ENCODE measurements at places on chromosomes 11 and 22. TPM values are rescaled to one million over a fixed set of nuclear protein-coding genes. Genes with fewer than 3 reads are reported as not detected.

DNA sequence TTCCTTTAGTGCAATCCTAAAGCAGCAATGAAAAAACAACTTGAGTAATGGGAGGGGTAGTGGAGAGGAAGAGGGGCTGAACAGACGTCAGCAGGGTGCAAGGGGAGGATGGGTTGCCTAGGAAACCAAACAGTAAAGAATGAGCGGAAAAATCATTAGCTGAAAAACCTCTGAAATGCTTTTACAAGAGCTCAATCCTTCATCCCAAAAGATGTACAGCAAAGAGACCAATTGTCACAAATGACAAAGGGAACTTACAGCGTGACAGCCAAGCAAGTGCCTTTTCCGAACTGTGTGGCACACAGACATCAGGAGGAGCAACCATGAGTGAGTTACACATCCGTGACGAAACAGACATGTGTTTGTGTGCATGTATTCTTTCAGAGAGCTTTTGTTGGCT lies 104.6 kb downstream of the SIK3 start:
- no peak for DNase-seq
- no peaks in the 10 kb centered on the region for H3K27me3 ChIP-seq
- H3K36me3 ChIP-seq: no peaks in the 10 kb centered on the region
- no peak overlapping the region for H3K4me3 ChIP-seq
- peak overlapping the region; percentile 45 for H3K27ac ChIP-seq
- peaks cover 24% of the 10 kb centered on the region for H3K4me1 ChIP-seq

GRCh38 chr11:114134870-114135269 lies 75.4 kb downstream of the ZBTB16 start:
- H3K36me3 ChIP-seq: peaks cover 10% of the 10 kb centered on the region
- H3K4me1 ChIP-seq: peaks cover 83% of the 10 kb centered on the region
- peak overlapping the region; percentile 93 for H3K27ac ChIP-seq
- H3K27me3 ChIP-seq: peaks cover 6% of the 10 kb centered on the region
- H3K4me3 ChIP-seq: no peak overlapping the region

KCNK4 gene
- 0.22 TPM for total RNA-seq

KCTD14 gene
- total RNA-seq: 0.47 TPM

CCDC88B gene
- total RNA-seq: 0.99 TPM

SCGB1A1 gene
- not detected for total RNA-seq

- no peak for DNase-seq
- no peak overlapping the region for H3K27ac ChIP-seq
- peaks cover 7% of the 10 kb centered on the region for H3K4me1 ChIP-seq
- H3K36me3 ChIP-seq: no peaks in the 10 kb centered on the region
- no peak overlapping the region for H3K4me3 ChIP-seq
These were observed 49.9 kb upstream of the FADD start for GRCh38 chr11:70153133-70153727.

IGSF9B gene
- total RNA-seq: 8.4 TPM

GRCh38 chr22:22520020-22520656 lies at the start of gene ZNF280A:
Gene ZNF280A, minus strand, starts transcription at chr22:22520270. Its CDS starts 4,640 bp downstream, at chr22:22515630.
- no peaks in the 10 kb centered on the region for H3K36me3 ChIP-seq
- H3K4me1 ChIP-seq: no peaks in the 10 kb centered on the region

DNA sequence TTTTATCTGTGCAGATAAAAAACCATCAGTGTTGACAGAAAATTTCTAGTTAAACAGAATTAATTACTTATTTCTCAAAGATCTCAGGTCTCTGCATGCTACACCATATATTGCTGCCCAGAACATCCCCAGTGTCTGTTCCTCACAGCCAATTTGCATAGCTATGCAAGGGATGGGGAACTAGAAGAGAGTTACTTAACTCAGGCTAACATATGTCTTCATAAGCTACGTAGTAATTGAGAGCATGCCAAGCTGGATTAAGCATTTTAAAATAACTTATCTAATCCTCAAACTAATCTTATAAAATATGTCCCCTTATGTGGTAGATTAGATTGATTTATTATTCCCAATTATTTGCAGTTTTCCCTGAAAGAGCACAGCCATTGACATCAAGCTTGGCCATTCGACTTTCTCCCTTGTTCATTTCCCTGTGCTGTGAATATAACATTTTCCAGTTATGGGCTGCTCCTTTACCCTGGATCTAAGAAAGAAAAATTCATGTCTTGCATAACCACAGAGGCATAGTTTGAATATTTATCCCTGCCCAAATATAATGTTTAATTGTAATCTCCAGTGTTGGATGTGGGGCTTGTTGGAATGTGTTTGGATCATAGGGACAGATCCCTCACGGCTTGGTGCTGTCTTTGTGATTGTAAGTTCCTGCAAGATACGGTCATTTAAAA lies 69.1 kb downstream of the C11orf87 start:
- no peak overlapping the region for H3K27ac ChIP-seq
- H3K27me3 ChIP-seq: peaks cover 14% of the 10 kb centered on the region
- no peak for DNase-seq
- H3K36me3 ChIP-seq: no peaks in the 10 kb centered on the region

DNA sequence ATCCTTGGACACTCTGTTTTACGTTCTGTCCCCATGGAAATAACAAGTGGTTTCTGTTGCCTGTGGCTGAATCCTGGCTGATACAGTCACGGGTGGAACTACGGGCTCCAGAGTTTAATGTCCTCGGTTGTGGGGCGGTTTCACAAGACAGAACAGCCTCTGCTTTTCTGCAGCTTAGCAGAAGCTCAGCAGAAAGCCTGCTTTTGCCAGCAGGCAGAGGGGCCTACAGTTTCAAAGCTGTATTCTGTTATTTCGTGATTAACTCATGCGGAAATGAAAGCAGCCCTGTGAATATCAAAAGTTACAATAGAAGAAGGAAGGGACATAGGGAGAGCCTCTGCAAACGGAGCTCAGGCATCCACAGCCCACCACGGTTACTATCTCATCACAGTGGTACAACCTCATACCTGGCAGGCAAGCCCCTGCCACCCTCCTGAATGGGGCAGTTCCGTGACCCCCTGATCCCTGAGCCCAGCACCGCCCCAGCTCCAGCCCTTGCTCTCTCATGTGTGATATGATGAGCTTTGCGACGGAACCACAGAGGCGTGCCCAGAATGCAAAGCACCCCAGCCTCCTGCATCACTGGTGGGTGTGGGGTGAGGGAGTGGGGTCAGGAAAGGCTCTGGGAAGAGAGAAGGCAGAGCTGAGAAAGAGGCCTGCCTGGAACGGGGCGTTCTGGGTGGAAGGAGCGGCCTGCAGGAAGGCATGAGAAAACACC lies 360.6 kb downstream of the BRD1 start:
- no peak for DNase-seq
- H3K27me3 ChIP-seq: peaks cover 16% of the 10 kb centered on the region
- H3K4me3 ChIP-seq: no peak overlapping the region
- H3K36me3 ChIP-seq: no peaks in the 10 kb centered on the region
- H3K4me1 ChIP-seq: no peaks in the 10 kb centered on the region

GRCh38 chr11:131025421-131026125 lies 109.3 kb upstream of the SNX19 start:
- H3K36me3 ChIP-seq: peaks cover 3% of the 10 kb centered on the region
- DNase-seq: no peak
- H3K27ac ChIP-seq: no peak overlapping the region

GRCh38 chr11:72354356-72355115 lies 79.8 kb downstream of the CLPB start:
- H3K4me1 ChIP-seq: no peaks in the 10 kb centered on the region
- H3K4me3 ChIP-seq: no peak overlapping the region
- DNase-seq: no peak
- H3K36me3 ChIP-seq: no peaks in the 10 kb centered on the region

Data from chondrocyte (in vitro differentiated cells).